ENCODE measurements at places on chromosomes 4 and X. TPM values are rescaled to one million over a fixed set of nuclear protein-coding genes. Genes with fewer than 3 reads are reported as not detected.

DNA sequence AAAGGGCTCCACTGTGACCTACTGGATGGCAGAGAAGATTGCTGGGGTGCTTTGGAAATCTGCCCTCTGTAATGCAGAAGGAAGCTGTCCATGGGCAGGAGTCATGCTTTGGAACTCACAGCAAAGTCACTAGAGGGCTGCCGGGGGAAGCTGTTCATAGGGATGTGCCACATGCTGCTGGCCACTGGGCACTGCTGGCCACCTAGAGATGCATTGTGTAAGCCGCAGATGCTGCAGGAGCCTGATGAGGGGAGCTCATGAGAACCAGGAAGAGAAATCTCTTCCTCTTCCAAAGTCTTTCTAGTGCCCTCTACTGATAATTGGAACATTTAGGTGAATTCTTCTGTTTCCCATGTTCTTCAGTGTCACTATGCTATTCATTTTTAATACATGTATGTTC, 31.2 kb upstream of the UXT start:
- H3K4me3 ChIP-seq, result no peak overlapping the region
- no peak overlapping the region for H3K27ac ChIP-seq
- H3K4me1 ChIP-seq, result no peaks in the 10 kb centered on the region
- no peaks in the 10 kb centered on the region for H3K36me3 ChIP-seq

GRCh38 chrX:152405561-152405960, 45.6 kb downstream of the GABRA3 start:
- no peak overlapping the region for H3K27ac ChIP-seq
- H3K4me1 ChIP-seq, result no peaks in the 10 kb centered on the region
- no peaks in the 10 kb centered on the region for H3K36me3 ChIP-seq
- no peak for DNase-seq

Gene MAGEB4
- total RNA-seq, result not detected

GRCh38 chr4:102637391-102637790, 123.4 kb downstream of the MANBA start:
- H3K4me1 ChIP-seq, result peaks cover 5% of the 10 kb centered on the region
- no peak for DNase-seq
- no peak overlapping the region for H3K27ac ChIP-seq
- no peaks in the 10 kb centered on the region for H3K27me3 ChIP-seq

- H3K27me3 ChIP-seq, result no peaks in the 10 kb centered on the region
- H3K4me3 ChIP-seq, result no peak overlapping the region
- no peaks in the 10 kb centered on the region for H3K4me1 ChIP-seq
- no peak overlapping the region for H3K27ac ChIP-seq
- DNase-seq, result no peak
Observed at GRCh38 chrX:9859711-9860555, 73.7 kb downstream of the SHROOM2 start.

GRCh38 chr4:53914313-53915016, 149.9 kb downstream of the CHIC2 start:
- H3K27me3 ChIP-seq, result no peaks in the 10 kb centered on the region
- no peak overlapping the region for H3K27ac ChIP-seq
- H3K4me1 ChIP-seq, result no peaks in the 10 kb centered on the region
- DNase-seq, result no peak

DNA sequence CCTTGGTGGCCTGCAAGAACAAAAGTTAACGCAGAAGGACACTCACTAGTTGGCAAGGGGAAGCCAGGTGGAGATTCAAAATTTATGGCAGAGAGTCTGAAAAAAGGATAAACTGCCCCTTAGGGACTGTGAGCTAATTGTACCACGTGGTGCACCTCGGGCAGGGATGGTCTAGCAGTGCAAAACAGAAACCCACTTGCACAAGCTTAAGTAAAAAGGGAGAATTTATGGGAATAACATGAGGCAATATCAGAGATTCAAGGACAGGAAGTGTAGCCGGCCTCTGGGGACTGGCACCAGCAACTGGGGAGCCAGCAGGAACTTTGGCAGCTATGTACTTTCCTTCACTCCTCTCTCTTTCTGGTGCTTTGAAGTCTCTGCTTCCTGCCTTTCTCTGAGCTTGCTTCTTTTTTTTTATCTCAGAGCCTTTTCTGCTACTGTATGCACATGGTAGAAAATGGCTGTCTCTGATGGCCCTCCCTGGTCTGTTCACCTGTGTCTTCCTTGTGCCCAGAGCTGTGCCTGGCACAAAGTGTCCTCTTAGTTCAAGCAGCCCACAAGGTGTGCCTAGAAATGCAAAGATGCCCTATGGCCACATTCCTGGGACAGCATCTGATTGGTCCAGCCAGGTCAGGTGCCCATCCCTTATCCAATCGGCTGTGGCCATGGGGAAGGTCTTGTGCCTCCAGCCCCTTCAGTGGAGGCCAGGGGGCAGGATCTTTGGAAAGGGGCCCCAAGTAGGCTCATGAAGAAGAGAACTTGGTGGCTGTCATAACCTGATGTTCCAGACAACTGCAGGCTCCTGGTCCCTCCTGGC, 114.8 kb upstream of the ATP6AP2 start:
- H3K4me1 ChIP-seq, result peaks cover 18% of the 10 kb centered on the region
- H3K27ac ChIP-seq, result no peak overlapping the region
- H3K36me3 ChIP-seq, result no peaks in the 10 kb centered on the region
- DNase-seq, result no peak
- H3K27me3 ChIP-seq, result no peaks in the 10 kb centered on the region

Gene NOX1
- 0.36 TPM for total RNA-seq

Gene ERAS
- total RNA-seq, result not detected

DNA sequence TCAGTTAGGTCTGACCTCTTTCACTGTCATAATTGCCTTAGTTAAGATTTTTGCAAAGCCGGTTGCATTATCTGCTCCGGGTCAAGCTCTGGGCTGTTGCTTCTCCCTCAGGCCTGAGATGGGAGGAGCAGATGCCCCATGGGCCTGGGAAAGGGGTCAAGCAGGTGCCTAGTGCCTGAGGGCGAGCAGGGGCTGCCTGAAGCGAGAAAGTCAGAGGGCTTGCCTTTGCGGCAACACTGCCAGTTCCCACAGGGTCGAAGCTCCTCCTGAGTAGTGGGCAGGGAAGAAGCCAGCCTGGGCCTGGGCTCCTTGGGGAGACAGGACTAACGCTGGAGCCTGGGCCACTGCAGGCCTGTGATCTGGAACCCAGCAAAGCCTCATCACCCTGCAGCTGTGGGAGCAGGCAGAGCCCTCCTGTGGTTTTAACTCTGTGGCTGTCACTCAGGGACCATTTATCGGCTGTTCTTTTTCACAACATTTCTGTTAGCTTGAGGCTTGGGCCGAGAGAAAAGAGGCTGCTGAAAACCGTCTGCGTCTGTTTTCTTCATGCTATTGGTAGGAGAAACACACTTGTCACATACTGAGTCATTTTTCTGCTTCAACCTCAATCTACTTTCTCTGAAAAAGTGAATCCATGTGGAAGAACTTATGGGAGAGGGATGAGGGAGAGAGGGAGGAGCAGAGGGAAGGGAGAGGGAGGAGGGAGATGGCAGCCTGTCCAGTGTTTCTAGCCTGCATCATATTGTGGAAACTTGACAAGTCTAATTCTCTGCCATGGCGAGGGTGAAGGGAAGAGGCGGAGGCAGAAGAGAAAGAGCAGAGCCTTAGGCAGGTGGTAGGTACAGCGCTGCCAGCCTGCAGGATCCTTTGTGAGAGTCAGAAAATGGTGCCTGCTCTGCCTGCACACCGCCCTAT, 68.4 kb downstream of the RHOH start:
- H3K4me3 ChIP-seq, result peak overlapping the region; percentile 28
- no peaks in the 10 kb centered on the region for H3K36me3 ChIP-seq
- DNase-seq, result peak; percentile 27
- peak overlapping the region; percentile 52 for H3K27ac ChIP-seq
- no peaks in the 10 kb centered on the region for H3K27me3 ChIP-seq

- H3K36me3 ChIP-seq, result no peaks in the 10 kb centered on the region
- no peaks in the 10 kb centered on the region for H3K27me3 ChIP-seq
- H3K4me1 ChIP-seq, result no peaks in the 10 kb centered on the region
- H3K4me3 ChIP-seq, result no peak overlapping the region
- no peak overlapping the region for H3K27ac ChIP-seq
- no peak for DNase-seq
Observed at GRCh38 chr4:85126991-85127591, 160.6 kb upstream of the WDFY3 start.

- H3K27me3 ChIP-seq, result no peaks in the 10 kb centered on the region
- H3K4me3 ChIP-seq, result no peak overlapping the region
- H3K27ac ChIP-seq, result no peak overlapping the region
Observed at GRCh38 chr4:39042366-39042765, 10.2 kb upstream of the TMEM156 start.

Data from CD4-positive, alpha-beta T cell (primary cell).